ENCODE measurements at places on chromosomes 4 and X. TPM values are rescaled to one million over a fixed set of nuclear protein-coding genes. Genes with fewer than 3 reads are reported as not detected.

DNA sequence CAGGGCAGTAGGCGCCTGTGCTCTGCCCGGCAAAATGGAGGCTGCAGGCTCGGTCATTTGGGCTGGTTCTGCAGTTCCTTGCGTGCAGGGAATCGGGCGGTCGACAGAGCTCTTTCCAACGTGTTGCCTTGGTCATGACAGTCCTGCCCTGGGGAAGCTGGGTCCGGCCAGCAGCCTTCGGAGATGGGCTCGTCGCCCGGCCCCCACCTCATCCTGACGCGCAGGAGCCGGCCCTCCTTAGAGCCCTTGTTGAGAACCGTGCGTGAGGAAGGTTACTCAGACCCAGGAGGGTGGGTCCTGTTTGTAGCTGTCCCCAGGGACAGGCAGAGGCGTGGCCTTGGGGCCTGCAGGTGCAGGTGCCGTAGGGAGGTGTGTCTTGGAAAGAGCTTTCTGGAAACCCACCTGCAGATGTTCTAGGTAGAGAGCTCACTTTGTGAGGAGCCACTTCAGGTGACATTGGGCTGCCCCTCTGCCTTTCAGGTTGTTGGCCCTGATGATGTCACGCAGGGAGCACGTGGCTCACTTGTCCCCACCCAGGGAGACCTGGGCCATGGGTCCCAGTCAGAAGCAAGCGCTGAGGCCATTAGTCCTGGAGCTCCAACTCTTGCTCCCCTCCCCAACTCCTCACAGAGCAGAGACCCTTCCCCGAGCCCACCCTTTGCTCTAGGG lies 15.2 kb upstream of the HGFAC start:
- DNase-seq = no peak

- no peak for DNase-seq
These were observed 64.1 kb downstream of the USP11 start for GRCh38 chrX:47296766-47297365.

GRCh38 chr4:27888505-27888904 lies 1027.9 kb downstream of the STIM2 start:
- no peak for DNase-seq

DNA sequence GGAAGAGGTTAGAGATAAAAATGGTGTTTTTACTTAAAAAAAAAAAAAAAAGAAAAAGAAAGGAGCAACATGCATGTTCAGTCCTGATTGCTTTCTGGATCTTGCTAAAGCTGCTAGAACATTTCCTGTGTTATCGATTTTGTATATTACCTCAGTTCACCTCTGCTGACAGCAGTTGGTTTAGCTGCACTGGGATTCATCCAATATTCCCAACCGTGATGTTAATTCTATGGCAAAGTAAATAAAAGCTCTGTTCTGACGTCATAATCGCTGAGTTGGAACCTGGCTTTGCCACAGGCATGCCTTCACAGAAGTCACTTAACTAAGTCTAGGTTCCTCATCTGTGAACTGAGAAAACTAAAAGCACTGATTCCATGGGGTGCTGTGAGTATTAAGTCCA lies 90.7 kb upstream of the SORBS2 start:
- no peak for DNase-seq

GRCh38 chrX:28997706-28998463 lies 410.6 kb downstream of the IL1RAPL1 start:
- DNase-seq = no peak

DNA sequence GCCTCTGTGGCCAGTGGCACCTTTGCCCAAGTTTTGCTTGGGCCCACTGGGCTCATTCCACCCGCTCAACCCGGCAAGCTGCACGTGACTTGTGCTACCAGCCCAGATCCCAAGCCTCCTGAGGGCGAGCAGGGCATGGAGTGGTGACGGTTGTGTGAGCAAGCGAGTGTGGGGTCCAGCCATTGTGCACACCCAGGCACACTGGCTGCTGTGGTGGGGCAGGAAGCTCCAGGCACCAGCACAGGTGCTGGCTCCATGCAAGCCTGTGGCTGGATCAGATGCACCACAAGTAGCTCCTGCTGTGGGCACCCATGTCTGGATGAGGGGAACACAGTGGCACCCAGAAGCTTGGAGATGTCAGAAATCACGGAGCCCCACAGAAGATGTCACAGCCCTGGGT lies 557.0 kb upstream of the GNPDA2 start:
- no peak for DNase-seq

DNA sequence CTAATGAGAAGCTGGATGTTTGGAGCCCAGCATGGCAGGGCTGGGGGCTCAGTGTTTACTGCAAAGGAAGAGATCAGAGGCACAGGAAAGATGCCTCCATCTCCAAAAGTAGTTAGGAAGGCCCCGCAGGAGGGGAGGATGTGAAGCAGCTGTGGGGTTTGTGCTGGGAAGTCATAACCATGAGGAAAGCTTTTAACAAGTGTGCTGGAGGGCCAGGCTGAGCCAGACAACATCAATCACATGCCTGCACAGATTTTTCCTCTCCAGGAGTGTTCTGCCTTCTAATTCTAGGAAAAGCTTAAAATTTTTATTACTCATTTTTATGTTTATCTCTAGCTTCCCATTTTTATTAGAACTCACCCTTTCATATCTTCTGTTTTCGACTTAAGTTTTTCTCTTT lies 65.4 kb downstream of the GPR82 start:
- peak; percentile 27 for DNase-seq

GRCh38 chr4:56115898-56116297 lies 167.2 kb downstream of the CEP135 start:
- DNase-seq = no peak

DNA sequence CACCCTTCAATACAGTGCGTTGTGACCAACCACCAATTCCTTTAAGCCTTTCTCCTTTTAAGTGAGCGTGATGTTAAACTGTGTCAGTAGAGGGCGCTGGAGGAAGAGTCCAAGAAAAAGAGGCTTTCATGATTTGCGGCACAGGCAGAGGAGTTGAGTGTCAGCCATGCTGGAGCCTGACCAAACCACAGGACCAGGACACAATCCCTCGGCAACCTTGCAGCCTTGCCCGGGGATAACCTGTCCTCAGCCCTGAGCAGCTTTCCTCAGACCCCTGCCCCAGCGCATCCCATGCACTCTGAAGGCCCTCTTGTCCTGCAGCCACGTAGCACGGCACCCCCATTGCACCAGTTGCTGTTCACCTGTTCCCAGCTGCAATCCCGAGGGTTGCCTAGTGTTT lies 53.5 kb upstream of the SMIM31 start:
- DNase-seq = no peak

GRCh38 chr4:137635601-137636000 lies 103.3 kb upstream of the PCDH18 start:
- no peak for DNase-seq

DNA sequence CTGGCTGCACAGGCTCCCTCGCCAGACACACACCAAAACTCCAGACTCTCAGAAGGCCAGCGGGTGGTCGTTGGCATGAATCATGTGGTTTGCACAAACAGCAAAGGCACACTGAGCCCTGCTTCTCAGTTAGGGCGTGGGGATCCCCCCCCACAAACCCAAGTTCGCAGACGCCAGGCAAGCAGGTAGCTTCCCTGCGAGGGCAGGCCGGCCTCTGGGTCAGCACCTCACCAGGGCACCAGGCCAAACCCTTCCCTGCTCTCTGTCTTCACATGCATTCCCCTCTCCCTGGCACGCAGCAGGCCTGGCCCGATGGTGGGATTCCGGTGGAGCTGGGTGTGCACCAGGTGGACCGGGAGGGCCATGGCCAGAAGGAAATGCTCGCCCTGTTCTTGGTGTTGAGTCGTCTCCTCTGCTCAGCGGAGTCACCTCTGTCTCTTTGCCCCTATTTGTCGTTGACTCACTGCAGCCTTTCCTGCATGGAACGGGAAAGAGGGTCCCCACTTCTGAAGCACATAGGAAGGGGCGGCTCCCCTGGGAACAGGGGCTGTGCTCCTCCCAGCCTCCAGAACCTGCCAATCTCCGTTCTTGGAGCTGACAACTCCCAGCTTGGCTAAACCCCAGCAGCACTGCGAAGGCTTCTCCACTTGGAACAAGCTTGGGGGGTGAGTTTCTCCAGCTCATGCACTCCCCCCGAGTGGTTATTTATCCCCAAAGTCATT lies 51.4 kb downstream of the SORCS2 start:
- no peak for DNase-seq

- no peak for DNase-seq
These were observed 250.2 kb downstream of the BMPR1B start for GRCh38 chr4:95007998-95008397.

DNA sequence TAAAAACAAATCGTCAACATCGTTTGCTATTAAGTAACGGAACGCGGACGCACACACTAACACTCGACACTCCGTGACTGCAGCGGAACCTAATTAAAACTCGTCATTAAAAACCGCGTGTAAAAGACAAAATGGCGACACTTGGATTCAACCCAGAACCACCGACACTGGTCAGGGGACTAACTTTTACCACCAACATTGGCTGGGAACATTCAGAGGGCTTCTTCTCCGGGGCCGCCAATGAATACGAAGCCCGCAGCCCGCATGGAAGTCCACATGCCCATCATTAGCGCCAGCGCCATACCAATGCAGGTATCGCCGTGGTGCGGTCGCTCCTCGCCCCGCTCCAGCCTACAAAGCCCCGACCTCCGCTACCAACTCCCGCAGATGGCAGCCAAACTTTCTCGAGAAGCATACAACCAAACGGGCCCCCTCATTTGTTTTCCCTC lies 498 bp downstream of the RBMX start:
- DNase-seq = peak; percentile 35

GRCh38 chr4:111957997-111958396 lies 187.3 kb upstream of the FAM241A start:
- DNase-seq = no peak

DNA sequence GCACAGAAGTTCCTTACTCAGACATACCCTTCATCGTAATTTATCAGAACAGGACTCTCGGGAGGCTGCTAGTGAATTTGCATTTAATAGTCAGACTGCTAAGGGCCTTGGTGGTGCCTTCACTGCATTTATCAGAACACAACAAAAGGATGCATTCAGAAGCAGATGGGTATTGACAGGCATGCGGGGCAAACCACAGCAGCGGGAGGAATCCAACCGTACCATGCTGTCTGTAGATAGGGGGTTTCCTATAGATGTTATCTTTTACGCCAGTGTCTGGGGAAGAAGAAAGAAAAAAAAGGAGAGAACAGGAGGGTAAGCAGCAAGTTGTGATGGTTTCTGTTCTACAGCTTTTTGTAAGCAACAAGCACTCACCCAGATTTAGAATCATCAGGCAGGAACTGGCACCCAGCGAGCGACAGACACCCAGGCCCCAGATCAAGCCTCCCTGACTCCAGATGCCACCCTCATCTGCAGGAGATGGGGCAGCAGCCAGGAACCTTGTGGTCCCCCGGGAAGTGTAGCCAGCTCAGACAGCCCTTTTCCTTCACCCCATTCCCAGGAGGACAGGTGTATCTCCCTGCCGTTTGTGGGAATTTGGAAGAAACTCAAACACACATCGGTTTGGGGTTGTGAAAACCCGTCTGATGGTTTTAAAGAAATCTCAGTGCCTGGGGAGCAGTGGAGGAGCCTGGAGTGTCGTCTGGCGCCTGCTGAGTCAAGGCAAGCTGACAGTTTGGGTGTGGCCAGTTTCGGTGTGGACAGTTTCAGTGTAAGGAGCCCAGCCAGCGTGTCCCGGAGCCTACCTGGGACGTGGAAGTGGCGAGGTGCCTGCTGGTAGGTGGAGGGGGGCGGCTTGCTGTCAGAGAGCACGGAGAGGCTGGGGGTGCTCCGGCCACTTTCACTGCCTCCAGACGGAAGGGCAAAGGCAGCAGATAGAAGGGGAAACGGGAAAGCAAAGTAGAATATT lies 80.0 kb upstream of the AFAP1 start:
- no peak for DNase-seq

GRCh38 chr4:23234716-23235115 lies 542.0 kb downstream of the GBA3 start:
- no peak for DNase-seq

DNA sequence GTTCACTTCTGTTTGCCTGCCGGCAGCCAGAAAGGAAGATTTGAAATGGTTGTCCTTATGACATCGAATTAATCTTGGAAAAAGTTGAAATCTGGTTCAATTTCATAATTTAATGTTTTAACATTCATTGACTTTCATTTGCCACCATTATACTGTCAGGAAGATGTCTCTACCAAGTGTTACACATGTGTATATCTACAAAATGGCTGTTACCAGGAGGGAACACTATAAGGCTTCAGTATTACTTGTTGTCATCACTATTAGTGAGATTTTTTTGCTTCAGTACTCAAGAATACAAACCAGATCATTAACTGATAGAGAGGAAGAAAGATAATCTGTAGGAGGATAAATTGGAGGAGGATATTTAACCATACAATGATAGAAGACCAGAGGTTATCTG lies 71.2 kb downstream of the TSPAN7 start:
- no peak for DNase-seq

DNA sequence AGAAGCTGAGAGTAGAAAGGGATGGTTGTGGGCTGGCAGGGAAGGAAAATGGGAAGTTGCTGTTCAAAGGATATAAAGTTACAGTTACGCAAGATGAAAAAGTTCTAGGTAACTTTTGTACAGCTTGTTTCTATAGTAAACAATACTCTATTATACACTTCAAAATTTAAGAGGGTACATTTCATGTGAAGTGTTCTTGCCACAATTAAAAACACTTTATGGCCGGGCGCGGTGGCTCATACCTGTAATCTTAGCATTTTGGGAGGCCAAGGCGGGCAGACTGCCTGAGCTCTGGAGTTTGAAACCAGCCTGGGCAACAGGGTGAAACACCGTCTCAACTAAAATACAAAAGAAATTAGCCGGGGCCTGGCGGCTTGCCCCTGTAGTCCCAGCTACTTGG lies 623.6 kb downstream of the STIM2 start:
- DNase-seq = no peak

GRCh38 chr4:74376888-74377483 lies 12.0 kb downstream of the EREG start:
- DNase-seq = no peak

DNA sequence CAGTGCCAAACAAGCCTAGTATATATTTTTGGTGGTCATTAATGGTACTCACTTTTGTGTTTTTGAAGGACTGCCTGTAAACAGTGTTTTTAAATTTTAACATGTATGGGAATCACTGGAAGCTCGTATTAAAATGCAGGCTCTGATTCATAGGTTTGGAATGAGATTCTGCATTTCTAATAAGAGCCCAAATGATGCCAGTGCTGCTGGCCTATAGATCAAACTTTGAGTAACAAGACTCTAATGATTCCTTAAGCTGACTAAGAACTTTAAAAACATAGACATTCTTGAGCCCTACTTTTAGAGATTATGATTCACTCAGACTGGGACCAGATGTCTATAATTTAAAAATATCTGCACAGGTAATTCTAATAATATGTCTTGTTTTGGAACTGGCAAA lies 823.2 kb upstream of the LCORL start:
- no peak for DNase-seq

DNA sequence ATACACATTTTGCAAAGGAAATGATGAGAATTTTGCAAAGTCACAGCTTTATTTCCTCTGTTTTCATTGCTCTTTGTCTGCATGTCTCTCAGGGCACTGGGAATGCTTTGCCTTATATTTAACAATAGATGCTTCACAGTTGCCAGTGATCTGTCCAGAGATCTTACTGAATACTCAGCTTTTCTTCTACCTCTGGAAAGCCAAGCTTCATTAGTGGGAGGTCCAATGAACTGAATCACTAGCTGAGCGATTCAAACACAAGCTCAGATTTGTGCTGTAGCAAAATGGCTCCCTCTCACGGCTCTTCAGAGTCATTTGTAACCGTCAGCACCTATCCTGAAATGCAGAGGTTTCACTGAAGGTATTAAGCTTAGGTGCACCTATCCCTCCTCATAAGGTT lies 138.9 kb downstream of the DCLK2 start:
- DNase-seq = no peak

IL3RA gene
- total RNA-seq = 9.0 TPM

BMPR1B gene
- 2.1 TPM for total RNA-seq

S100G gene
- not detected for total RNA-seq

PRDM8 gene
- total RNA-seq = 4.5 TPM

GRXCR1 gene
- not detected for total RNA-seq

DBET gene
- not detected for total RNA-seq

NWD2 gene
- not detected for total RNA-seq

TMPRSS11D gene
- not detected for total RNA-seq

SERTM2 gene
- total RNA-seq = 0.69 TPM

Measured in uterus (tissue), 4 donors.